ENCODE measurements at places on chromosomes 3 and 15.
A peak's percentile ranks its signal among the peaks of the same experiment; 100 is the strongest.

DNA sequence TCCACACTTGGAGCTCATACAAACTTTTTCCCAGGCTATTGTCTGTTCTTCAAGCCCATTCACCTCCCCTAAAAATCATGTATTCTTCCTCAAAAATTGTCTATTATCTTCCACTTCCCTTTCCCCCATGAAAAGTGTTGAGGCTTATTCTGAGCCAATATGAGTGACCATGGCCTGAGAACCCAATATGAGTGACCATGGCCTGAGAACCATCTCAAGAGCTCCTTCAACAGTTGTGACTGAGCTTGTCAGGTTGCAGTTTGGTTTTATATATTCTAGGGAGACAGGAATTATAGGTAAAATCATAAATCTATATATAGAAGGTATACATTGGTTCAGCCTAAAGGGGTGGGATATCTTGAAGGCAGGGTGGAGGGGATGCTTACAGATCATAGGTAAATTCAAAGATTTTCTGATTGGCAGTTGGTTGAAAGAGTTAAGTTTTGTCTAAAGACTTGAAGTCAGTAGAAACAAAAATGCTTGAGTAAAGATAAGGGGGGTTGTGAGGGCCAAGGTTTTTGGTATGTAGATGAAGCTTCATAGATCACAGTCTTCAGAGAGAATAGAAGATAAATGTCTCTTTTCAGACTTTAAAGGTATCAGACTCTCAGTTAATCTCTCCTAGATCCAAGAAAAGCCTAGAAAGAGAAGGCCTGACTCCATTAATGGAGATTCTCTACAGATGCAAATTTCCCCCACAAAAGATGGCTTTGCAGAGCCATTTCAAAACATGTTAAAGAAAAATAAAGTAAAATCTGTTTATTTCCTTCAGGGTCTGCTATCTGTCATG, 95.8 kb downstream of the TGFBR2 start:
- DNase-seq: no peak

GRCh38 chr3:69718866-69719586, 20.2 kb upstream of the MITF start:
- no peak for DNase-seq

DNA sequence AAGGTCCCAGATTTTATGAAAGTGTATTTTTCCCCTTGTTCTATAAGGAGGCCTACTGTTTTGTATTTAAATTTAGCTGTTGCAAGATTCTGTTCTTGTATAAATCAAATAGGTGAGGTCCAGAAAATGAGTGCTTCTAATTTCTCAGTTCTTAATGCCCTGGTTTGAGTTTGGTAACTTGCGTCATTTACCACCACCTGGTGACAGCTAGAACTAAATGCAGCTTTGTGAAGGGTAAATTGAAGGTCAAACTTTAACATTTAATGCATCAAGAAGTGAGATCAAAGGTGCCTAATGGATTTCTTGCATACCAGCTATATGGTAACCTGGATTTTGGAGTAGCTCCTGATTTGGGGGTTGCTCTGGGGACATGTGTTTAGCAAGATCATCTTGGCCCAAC, 50.7 kb upstream of the POLR2M start:
- DNase-seq: no peak

DNA sequence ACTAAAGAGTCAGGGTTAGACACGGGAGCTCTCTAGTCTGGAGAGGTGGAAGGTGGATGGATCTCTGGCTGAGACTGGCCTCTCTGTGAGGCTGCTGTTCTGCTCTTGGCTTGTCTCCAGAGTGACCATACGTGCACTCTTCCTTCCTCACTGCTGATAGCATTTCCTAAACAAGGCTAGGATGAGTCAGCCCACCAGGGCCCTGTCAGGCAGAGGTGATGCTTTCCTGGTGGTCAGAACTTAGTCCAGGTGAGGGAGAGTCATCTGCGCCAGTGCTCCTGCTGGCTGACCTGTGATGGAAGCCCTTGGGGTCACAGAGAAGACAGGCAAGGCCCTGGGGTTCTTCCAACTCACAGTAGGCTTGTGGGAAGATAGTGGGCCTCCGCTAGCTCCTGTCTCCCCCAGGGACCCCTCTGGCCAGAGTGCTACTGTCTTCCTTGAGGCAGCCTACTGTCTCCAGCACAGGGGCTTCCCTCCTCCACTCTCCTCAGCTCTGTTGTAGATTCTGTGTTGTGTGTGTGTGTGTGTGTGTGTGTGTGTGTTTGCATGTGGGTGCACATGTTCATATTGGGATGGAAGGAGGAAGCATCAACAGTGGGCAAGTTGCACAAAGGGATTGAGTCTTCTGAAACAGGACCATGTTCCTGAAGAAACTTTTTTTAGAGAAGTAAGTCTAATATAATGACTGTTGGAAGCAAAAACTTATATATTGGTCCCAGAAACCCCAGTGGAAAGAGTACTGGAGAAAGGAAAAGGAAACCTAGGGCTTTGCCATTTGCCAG, 16.5 kb downstream of the ALPK3 start:
- no peak for DNase-seq

DNA sequence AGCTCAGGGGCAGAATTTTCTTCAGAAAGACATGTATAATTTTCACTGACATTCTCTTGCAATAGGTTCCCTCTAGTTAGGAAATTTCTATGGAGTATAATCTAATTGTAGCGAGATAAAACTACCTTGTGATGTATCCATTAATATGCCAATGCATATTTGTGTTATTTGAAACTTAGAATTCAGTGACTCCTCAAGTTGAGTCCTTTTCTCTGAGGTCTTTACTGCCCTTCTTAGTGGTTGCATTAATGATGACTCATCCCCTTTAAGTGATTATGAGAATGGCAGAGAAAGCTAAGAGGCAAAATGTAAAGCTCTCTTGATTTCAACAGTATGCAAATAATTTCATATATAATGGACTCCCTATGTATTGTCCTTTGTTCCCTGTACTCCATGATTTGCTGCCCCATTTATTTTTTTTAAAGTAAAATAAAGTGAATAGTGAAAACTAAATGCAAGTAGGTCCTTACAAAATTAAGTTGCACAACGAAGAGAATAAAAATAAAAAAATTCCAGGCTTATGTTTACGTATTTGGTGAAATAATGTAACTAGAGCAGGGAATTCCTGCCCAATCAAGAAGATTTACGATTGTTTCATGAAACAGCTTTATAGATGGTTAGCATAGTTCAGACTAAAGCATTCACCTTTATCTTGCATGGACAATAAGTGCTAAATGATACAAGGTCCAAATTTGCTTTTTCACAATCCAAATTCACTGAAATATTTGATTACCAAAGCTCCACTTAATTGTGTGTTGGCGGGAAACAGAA, 78.1 kb downstream of the ZPLD1 start:
- DNase-seq: no peak

DNA sequence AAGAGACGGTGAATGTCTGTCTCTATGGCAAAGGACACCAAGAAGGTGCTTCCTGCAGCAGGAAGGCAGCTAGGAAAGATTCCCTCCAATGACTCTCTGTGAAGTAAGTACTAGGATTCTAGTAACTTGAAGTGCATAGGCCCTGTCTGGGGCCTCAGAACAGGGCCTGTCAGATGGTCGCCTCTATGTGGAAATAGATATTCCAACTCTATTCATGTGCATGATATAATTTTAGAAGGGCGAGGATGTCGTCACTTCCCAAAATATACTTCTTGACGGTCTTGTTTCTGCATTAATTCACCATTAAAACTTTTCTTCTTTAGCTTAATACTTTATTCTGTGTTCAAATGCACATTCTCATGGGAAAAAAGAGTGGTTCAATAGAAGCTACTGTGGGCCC, 167.0 kb downstream of the TLE3 start:
- no peak for DNase-seq

DNA sequence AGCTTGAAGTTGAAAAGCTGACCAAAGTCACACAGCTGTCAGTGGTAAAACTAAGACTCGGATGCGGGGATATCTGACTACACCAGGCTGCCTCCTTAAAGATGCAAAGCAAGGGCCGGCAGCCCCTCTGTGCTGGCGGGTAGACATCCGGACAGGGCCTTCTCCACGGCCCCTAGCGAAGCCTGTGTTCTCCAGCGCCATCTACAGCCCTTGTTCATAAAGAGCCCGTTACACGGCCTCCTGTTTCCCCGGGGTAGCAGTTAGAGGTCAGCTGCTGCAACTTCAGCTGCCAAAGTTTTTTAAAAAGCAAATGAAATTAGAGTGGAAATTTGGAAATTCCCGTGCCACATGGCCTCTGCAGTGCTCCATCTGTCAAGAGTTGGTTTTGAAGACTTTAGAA, 383.0 kb downstream of the TBL1XR1 start:
- peak; percentile 58 for DNase-seq

- no peak for DNase-seq
Observed at GRCh38 chr3:49017229-49017970, 980 bp downstream of the DALRD3 start.
